ELR (cell line): ENCODE measurements at places on chromosomes 3 and 15.

- DNase-seq, result no peak
Measured at GRCh38 chr3:184600685-184601377, 39.2 kb downstream of the EPHB3 start.

DNA sequence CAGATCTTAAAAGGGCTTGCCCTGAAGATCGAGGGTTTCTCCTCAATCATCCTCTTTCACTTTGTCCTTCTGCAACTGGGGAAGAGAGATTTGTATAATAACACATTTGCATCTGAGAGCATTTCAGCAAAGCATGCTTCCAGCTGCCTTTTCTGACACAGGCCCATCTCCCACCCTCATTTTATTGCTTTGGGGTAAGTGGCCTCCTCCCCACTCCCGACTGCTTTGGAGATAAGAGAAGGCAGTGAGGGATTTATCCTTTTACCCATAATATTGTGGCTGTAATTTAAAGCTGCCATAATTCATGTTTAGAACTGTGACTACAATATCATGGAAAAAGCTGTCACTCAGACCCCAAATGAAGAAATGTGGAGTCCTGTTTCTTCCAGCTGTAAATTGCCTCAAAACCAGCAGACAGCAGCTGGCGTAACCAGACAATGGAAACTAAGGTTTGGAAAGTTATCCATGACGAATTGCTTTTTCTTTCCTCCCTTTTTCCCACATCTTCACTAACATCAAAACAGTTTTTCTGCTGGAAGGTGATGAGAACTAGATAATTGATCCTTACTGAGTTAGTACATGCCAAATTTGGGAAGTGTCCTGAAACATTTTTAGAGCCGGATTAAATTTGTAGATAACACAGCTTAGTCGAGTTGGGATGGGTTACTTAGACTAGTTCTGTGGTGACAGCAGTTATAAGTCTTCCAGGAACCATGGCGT lies 104.2 kb upstream of the PFN2 start:
- no peak for DNase-seq

DNA sequence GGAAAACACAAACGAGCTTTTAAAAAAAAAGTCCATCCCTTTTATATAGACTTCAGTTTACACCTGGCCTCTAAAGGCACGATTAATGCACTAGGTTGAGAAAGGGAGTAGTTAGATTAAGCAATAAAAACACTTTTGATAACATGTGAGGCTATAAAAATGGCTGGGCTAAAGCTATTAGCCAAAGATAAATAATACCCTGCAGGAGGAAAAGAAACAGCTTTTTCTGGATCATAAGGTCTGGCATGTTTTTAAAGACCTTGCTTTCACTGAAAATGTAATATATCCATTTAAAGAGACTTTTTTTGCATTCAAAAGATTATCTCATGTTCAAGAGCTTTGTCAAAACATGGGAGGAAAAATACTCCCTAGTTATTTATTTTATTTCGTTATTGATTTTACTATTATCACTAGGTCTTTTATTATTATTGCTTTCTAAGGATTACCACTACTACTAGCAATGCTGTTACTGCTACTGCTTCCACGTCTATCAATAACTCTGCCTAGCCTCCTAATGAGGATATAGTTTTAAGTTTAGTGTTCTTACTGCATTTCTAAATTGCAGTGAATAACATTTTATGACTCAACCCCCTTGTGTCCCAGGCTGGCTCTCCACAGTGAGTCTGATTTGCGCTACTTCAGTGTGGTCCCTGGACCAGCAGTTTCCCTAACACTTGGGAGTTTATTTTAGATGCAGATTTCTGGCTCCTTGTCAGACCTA lies 93.4 kb downstream of the THRB start:
- no peak for DNase-seq

DNA sequence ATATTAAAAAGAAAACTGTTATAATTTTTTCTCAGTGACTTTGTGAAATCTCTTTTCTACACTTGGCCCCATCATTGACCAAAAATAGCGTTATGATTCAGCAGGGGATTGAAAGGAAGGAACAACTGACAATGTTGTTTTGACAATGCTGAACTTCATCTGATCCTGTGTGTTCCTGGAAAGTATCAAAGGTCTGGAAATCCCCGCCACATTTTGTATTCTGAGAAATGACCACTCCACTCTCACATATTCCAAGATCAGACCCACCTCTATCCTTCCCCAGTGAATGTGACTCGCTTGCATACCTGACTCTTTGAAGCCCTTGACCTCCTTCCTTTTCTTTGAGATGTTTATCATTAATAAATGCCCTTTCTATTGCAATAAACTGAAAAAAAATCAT lies 9.7 kb upstream of the RIOX2 start:
- no peak for DNase-seq

GRCh38 chr3:184594371-184595001 lies 32.9 kb downstream of the EPHB3 start:
- DNase-seq, result no peak

GRCh38 chr15:89218531-89218930 lies 2.8 kb downstream of the RLBP1 start:
- no peak for DNase-seq

DNA sequence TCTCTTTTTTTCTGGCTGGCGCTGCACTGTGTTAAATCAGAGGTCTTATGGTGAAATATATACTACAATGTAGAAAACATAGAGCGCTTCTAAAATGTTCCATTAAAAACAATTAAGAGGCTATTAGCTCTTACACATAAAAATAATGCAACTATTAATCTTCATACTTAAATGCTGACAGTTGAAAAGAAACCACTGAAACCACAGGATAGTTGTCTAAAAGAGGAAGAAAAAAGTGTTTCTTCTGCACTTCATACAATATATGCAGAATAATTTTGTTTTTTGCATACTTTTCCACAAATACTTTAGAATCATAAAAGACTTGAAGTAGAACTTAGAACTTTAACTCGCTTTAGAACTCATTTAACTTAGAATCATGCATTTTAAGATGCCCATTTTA lies 170.5 kb downstream of the PYDC2 start:
- DNase-seq, result no peak

GRCh38 chr3:120095979-120096426 lies 1.8 kb upstream of the GSK3B start:
- DNase-seq, result no peak

DNA sequence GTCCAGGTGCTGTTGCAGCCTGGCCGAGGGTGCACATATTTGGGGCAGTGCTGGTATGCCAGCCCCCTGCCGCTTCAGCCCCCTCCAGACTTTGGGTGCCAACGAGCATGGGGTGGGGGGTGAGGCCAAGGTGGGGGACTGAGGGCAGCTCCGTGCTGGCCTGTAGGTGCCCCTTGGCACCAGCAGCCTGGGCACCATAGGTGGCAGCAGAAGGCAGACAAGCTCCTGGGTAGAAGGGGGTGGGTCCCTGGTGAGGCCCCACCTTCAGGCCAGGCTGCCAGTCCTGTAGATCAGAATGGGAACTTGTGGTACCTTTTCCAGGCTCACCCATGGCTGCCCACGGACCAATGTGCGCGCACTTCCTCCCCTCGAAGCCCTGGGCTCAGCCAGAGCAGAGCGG lies 16.1 kb upstream of the PLA2G4E start:
- DNase-seq, result no peak

DNA sequence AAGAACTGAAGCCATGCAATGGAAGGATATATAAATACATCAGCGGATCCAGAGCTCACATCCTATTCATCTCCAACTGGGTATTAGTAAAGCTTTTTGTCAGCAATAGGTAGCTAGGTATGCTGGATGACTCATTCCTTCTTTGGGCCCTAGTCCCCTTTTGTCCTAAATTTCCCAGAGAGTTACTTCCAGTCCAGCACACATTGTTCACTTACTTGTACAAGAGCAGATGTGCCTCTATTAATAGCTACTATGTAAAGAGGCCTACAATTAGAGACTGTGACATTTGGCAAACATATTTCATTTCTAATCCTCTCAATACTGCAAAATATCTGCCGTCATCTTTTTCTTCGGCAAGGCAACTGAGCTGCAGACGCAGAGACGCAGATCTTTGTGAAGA lies 1.7 kb upstream of the SLC4A7 start:
- no peak for DNase-seq

GRCh38 chr15:57866149-57866736 lies 159.7 kb downstream of the POLR2M start:
- peak; percentile 71 for DNase-seq

GRCh38 chr3:102530415-102531181 lies 95.8 kb downstream of the ZPLD1 start:
- DNase-seq, result peak; percentile 83

- DNase-seq, result no peak
Measured at GRCh38 chr3:11768604-11769003, 78.1 kb downstream of the TAMM41 start.
